ENCODE measurements at places on chromosomes 5 and 9. TPM values are rescaled to one million over a fixed set of nuclear protein-coding genes. Genes with fewer than 3 reads are reported as not detected.

DNA sequence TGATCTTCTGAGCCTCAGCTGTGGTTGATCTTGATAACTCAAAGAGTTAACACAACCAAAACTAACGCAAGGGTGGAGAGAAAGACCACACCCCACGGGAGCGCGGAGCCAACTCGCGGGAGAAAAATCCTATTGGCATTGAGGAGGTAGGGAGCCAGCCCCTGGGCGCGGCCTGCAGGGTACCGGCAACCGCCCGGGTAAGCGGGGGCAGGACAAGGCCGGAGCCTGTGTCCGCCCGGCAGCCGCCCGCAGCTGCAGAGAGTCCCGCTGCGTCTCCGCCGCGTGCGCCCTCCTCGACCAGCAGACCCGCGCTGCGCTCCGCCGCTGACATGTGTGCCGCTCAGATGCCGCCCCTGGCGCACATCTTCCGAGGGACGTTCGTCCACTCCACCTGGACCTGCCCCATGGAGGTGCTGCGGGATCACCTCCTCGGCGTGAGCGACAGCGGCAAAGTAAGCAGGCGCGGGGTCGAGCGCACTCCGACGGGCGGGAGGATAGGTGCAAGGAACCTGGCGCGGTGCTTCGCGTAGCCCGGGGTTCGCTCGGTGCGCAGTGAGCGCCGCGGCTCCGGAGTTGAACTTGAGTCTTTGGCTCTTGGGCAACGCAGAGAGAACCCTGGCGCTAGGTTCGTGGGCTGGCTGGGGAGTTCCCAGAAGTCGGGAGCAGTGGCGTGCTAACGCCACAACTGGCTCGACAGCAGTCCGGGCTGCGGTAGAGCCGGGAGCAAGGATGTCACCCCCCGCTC lies at the start of gene GDA:
TSS of gene GDA (plus strand) at position 210 of the 745 bp plus-strand sequence. CDS start at position 330, 120 bp downstream.
- peak; percentile 17 for DNase-seq

DNA sequence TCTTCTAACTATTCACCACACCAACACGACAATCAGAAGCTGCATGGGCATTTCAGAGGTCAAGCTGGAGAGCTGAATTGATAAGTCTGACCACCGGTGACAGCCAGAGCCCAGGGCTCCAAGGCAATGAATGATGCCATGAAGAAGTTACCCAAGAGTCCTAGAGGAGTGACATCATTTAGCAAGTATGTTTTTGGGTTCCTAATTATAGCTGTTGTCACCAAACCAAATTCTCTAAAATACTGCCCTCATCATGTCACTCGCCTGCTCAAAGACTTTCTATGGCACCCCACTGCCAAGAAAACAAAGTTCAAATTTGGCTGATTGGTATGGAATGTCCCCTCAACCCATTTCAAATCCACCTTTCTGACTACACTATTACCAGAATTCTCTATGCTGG lies 235.1 kb downstream of the SPOCK1 start:
- no peak for DNase-seq

- DNase-seq = no peak
Measured at GRCh38 chr5:143118222-143118621, 285.3 kb downstream of the NR3C1 start.

DNA sequence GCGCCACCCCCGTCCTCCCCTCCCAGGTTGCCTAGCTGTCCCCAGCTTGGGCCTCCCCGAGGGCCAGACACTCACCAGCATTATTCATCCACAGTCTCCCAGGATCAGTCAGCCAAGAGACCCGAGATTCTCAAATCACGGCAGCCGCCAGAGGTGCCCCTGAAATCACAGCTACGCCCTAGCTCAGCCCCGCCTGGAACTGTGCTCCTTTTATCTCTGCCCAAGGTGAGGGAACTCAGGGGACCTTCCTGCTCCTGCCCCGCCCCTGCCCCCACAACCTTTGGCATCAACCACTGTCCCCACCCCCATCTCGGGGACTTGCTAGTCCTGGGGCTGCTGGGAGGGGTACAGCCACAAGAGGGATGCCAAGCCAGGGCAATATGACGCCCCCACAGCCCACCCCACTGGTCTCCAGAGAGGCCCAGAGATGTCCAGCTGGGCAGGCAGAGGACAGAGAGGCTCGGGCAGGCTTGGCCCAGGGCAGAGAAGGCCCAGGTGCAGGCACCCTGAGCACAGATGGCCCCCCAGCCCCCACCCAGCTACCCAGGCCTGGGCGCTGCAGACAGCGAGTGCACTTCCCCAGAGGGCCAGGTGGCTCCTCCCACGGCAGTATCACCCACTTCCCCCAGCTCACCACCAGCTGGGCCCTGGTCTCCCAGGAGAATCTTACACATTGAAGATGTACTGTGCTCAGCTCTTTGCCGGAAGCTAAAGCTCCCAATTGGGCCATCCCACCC lies at the start of gene FUT7:
TSS of gene FUT7 (minus strand) at position 185 of the 737 bp plus-strand sequence. CDS start at position 88, 97 bp downstream.
- no peak for DNase-seq

DNA sequence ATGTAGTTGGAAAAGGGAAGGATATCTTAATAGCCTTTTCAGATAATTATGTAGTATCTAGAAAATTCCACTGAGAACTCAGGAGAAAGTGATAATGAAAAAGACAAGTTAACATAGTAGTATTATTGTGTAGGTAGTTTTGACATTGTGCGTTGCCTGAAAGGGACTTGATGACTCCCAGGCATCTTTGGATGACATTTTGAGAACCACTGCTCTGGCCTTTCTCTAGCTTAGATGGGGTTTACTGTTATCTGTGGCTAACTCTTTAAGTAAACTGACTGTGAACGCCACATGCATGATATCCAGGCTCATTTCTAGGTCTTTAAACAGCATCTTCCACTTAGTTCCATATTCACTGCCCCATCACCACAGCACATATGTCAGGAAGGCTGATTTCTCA lies 14.4 kb upstream of the FYB1 start:
- no peak for DNase-seq

- no peak for DNase-seq
Measured at GRCh38 chr5:103598997-103599566, 36.5 kb upstream of the NUDT12 start.

- no peak for DNase-seq
Measured at GRCh38 chr9:108568093-108568492, 287.7 kb downstream of the ACTL7B start.

GRCh38 chr5:62538017-62538942 lies 40.3 kb upstream of the LRRC70 start:
- DNase-seq = no peak

DNA sequence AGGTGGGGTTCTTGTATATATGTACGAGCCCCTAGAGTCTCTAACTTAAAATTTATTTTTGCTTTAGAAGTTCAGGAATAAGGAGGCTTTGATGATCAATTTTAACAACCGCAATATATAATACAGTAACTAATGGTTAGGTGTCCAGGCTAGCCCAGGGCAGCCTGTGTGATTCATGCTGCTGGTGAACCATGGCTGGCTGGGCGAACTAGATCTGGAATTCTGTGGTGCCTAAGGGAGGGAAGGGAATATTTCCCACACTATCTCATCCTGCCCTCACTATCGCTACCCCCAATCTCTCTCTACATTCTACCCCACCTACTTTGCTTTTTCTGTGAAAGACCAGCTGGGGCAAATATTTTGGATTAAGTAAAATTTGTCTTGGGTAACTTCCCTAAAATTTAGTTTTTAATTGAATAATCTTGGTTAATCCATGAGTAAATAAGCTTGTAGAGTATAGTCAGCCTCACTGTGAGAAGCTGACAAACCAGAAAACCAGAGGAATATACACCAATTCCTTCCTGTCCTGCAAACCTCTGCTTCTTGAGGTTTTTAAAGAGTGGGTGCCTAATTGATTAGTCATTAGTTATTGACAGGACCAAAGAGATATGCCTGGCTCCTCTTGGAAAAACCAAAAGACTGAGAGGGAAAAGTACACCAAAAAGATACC lies 115.1 kb upstream of the CCDC152 start:
- no peak for DNase-seq

- DNase-seq = no peak
Measured at GRCh38 chr5:152288499-152288898, 116.6 kb downstream of the NMUR2 start.

The PAEP gene
- not detected for total RNA-seq

The SPEF2 gene
- 6.3 TPM for total RNA-seq

The ENTREP1 gene
- total RNA-seq = 10.9 TPM
